ENCODE measurements at places on chromosomes 3 and 15.

DNA sequence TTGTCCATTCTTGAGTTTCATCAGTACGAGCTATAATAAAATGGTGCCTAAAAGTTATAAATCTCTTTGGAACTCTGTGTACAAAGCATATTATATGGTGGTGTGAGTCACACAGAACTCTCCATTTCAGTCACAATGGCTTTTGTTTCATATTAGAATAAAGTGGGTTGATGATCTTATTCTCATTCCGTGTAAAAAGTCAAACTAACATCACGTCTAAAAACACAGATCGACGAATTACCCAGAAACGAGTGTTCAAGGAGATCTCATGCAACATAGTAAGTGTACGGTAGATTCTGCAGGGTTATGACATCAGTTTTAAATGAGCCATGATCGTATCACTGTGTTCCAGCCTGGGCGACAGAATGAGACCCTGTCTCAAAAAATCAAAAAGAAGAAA lies 122.4 kb downstream of the FOXP1 start:
- no peak for DNase-seq

DNA sequence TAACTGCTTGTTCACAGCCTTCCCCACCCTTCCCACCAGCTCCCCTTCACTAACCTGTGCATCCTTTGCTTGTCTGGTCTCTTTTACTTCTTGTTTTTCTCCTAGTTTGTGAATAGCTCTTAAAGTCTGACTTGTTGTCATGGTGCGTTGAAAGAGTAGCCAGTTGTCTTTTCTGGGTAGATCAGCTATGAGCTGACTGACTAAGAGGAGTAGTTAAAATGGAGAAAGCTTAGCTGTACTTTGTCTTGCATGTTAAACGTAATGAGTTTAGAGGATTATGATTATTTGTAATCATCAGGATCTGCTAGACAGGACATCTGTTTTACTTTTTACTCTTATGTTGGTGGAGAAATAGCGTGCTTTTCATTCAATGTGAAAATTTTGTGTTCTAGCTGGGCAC lies 35.9 kb downstream of the ATP2C1 start:
- no peak for DNase-seq

DNA sequence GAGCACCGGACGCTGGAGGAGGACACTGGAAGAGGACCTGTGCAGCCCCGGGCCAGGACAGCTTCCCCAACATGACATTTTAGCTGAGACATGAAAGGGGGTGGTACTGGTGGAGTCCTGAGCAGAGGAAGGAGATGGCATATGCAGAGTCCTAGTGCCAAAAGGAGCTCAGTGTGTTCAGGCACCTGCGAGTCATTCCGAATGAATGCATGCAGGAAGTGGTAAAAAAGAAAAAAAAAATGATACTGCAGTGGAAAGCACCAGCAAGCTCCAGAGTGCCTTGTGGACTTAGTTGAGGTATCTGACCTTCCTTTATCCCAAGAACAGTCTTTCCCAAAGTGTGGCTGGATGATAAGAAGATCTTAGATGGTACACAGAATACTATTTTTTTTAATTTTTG lies 6.6 kb upstream of the ZNF148 start:
- DNase-seq, result peak; percentile 50

GRCh38 chr15:35151782-35152181 lies 66.7 kb upstream of the NANOGP8 start:
- DNase-seq, result no peak

GRCh38 chr15:72592097-72592496 lies 62.4 kb upstream of the GOLGA6B start:
- no peak for DNase-seq

GRCh38 chr3:129576514-129577352 lies 29.7 kb downstream of the PLXND1 start:
- DNase-seq, result peak; percentile 84

GRCh38 chr15:69562564-69562963 lies 109.9 kb downstream of the RPLP1 start:
- DNase-seq, result no peak

- DNase-seq, result no peak
Observed at GRCh38 chr3:31993843-31994242, 12.3 kb downstream of the ZNF860 start.

DNA sequence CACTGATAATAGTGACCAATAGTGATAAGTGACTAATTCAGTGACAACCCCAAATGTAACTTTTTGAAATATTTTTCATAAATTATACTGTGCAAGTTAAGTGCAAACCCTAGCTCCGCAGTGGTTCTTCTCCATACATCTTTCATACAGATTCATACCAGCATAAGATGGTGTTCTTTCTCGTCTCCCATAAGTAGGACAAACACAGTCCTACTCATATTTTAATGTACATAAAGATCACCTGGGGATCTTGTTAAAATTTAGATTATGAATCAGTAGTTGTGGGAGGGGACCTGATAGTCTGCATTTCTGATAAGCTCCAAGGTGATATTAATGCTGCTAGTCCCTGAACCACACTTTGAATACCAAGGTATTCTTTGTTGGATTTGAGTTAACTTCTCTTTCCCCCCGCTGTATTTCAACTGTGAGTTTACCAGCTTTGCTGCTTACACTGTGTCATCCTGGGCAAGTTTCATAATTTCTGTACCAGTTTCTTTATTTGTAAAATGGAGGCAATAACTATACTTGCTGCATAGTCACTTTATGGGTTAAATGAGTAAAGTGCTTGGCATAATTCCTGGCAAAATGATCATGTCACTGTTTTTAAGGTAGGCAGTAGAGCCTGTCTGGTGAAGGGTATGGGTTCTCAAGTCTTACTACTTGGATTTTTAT lies 34.7 kb upstream of the C3orf38 start:
- no peak for DNase-seq

- no peak for DNase-seq
Observed at GRCh38 chr15:37764733-37765191, 169.7 kb upstream of the TMCO5A start.

DNA sequence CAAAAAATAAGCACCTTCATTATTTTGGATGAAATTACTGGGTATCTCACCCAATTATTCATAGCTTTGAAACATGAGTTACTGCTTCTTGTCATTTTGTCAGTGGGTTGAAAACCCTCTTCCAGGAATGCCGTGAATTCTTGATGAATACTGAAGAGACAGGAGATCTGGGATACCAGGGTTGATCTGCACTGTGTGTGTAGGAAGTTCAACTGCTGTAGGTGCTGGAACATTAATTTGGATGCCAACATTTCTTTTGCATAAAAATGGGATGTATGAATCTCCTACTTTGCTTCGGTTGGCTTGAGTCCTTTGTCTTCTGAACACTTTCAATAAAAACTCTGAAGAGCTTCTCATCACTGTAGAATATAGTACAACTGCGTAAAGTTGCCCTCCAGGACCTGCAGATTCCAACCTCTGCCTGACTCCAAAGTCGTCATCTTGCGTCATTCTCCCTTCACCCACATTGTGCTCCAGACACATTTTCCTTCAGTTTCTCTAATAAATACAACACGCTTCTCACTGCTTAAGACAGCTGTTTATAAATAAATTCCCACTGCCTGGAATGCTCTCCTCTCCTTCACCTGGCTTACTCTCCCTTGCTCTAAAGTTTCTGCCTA lies 312.7 kb upstream of the TGFBR2 start:
- no peak for DNase-seq

DNA sequence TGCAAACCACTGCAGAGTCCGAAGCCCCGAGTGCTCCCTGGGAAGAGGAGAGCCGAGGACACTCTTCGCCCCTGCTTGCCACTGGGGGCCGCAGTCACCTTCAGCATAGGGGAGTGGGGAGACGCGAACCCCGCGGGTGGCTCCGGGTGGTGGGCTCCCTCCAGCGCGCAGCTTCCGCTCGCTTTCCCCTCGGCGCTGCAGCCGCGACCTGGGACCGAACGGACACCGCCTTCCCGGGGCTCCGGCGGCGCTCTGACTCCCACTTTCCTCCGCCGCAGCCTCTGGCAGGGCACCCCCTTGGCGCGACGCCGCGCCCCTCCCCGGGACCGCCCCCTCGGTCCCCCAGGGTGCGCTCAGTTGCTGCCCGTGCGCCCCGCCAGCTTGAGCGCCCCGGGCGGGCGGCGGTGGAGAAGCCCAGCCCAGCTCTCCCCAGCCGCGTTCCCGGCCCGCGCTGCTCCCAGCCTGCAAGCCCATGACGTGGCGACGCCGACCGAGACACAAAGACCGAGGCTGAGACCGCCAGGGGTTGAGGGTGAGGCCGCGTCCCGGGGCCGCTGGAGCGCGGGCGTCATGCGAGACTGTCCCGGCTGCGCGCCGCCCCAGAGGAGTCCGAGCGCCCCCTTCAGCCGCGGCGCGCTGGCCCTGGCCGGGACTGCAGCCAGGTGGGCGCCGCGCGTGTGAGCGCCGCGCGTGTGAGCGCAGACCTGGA lies at the start of gene MINAR1:
MINAR1 (plus strand) TSS at position 701 of the 709 bp plus-strand sequence. CDS start 23,812 bp downstream, outside the sequence.
- no peak for DNase-seq

DNA sequence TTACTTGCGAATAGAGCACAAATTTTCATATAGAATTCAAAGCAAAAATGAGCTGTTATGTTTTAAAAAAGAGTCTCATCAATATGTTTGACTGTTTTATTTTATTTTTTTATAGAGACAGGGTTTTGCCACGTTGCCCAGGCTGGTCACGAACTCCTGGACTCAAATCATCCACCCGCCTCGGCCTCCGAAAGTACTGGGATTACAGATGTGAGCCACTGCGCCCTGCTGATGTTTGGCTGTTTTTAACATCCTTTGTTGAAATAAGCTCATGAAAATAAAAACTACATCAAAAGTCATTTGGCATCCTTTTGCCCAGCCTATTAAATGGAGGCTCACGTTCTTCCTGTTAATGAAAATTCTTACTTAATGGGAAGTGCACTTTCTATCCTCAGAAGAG lies 154.7 kb downstream of the ATP10A start:
- no peak for DNase-seq

- no peak for DNase-seq
Observed at GRCh38 chr3:17905996-17906395, 163.6 kb upstream of the TBC1D5 start.

DNA sequence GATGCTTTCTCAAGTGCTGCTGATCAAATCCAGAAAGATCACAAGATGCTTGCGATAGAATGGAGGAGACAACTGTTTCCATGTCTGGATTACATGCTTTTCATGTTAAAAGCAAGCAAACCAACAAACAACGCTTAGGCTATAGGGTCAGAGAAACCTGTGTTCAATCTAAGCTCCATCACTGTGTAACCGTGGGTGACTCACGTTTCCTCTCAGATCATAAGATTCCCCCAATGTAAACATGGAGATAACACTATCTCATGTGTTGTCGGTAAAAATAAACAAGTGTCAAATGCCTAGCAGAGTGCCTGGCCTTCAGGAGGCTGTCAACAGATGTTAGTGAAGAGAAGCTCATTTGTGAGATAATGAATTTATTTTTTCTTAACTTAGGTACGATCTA lies 907.8 kb downstream of the NTRK3 start:
- DNase-seq, result no peak

DNA sequence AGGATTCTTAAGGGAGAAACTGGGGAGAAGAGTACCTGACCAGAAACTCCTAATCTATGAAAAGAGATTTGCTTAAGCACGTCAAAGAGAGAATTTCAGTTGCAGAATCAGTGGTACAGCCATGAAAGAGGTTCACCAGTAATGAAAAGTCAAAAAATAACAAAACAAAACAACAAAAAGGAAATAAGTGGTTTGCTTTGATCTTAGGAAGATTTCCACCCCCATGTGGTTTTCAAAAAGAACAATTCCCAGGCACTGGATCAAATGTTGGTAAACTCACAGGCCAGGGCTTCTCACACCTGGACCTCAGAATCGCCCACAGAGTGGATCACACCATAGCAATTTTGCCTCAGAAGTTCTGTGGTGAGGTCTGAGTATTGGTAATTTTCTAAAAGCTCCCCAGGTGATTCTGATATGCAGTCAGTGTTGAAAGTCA lies 67.5 kb downstream of the TMEM39A start:
- no peak for DNase-seq

- no peak for DNase-seq
Observed at GRCh38 chr3:151869181-151869580, 4.3 kb upstream of the SUCNR1 start.

DNA sequence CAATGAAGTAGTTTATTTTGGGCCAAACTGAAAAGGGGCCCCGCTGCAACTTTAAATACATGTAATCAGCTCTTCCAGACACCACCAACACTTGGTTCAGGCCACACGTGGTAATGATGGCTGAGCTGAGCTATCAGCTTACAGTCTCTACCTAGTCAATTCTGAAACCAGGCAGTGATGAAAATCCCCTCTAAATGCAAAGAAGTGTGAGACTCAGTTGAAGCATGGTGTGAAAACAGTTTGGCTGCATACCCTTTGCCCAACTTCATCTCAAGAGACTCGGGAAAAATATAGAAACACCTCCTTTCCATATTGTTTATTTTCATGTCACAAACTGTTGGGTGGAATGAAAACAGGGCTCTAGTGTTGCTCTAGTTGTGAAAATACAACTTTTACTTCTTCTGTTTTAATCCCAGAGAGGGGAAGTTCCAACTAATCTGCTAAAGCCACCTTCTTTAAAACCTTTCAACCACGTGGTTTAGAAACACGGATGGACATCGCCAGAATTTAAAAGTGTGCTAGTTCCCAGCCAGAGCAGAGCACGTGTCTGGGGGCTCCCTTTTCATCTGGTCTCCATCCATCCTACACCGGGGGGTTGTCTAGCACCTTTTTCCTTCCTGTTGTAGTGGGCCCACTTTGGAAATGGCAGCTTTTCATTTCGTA lies 229.1 kb downstream of the EPHB1 start:
- no peak for DNase-seq

GRCh38 chr3:8451696-8452095 lies 49.9 kb upstream of the LMCD1 start:
- DNase-seq, result no peak

DNA sequence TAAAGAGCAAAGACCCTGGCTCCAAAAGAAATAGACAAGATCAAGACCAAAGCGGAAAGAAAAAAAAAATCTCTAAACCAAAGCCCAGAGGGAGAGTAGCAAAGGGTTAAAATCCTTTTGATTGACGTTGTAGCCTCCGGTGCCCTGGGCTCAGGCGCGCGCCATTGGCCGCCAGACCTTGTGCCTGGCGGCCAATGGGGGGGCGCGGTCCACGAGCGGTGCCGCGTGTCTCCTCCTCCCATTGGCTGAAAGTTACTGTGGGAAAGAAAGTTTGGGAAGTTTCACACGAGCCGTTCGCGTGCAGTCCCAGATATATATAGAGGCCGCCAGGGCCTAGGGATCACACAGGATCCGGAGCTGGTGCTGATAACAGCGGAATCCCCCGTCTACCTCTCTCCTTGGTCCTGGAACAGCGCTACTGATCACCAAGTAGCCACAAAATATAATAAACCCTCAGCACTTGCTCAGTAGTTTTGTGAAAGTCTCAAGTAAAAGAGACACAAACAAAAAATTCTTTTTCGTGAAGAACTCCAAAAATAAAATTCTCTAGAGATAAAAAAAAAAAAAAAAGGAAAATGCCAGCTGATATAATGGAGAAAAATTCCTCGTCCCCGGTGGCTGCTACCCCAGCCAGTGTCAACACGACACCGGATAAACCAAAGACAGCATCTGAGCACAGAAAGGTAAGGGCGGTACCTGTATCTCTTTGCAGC lies at the start of gene HES1:
HES1 (plus strand) TSS at position 343 of the 713 bp plus-strand sequence; CDS start at position 576, 233 bp downstream.
- DNase-seq, result peak; percentile 46

- no peak for DNase-seq
Observed at GRCh38 chr3:66228707-66229106, 7.9 kb downstream of the SLC25A26 start.

GRCh38 chr3:13072239-13072599 lies 1.0 kb downstream of the IQSEC1 start:
- no peak for DNase-seq

GRCh38 chr3:50890688-50891344 lies 216.1 kb downstream of the DOCK3 start:
- DNase-seq, result no peak

- no peak for DNase-seq
Observed at GRCh38 chr3:24520101-24520495, 25.4 kb upstream of the THRB start.
